ENCODE measurements at places on chromosomes 12 and 14. TPM values are rescaled to one million over a fixed set of nuclear protein-coding genes. Genes with fewer than 3 reads are reported as not detected.

Gene PRKCH
- total RNA-seq, result 18.2 TPM

Gene AKAP3
- total RNA-seq, result 8.2 TPM

Gene TGM1
- 13.8 TPM for total RNA-seq

Gene BCL11B
- total RNA-seq, result not detected

Gene TCL1B
- total RNA-seq, result not detected

Gene RPL10L
- total RNA-seq, result not detected

GRCh38 chr14:51490205-51490604, 161.5 kb upstream of the FRMD6 start:
- DNase-seq, result no peak

GRCh38 chr14:31291210-31291609, 83.6 kb upstream of the HECTD1 start:
- no peak for DNase-seq

- no peak for DNase-seq
Observed at GRCh38 chr12:113612076-113612728, 140.5 kb upstream of the LHX5 start.

DNA sequence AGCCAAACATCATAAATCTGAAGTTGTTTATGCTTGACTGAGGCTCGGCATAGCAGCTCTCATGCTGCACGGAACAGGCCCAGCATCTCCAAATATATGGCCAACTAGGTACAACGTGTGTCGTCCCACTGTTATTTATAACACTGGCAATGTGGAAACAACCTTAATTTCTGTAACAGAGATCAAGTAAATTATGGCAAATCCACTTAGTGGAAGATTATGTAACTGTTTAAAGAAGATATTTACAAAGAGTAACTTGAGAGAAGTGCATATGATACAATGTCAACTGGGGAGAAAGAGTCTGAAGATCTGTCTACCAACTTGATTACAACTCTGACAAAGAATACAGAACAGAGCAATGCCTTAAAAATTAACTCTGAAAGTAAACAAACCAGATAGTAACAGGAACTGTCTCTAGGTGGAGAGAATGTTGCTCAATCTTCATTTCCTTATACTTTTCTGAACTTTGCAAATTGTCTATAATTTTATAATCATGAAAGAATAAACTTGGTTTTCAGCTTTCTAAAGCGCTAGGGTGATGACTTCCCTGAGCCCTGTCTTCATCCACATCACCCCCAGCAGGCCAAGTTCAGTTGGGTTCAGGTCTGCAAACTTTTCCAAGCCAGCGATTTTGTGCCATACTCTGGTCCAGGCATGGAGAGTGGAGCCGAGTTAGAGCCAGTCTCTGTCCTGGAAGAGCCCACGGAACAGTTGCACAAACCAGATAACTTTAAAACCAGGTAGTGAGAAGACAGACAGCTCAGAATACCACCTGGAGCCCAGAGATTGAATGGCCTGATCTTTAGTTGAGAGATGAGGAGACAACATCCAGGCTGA, 44.3 kb upstream of the BDKRB2 start:
- no peak for DNase-seq

GRCh38 chr12:2198005-2198501, 145.3 kb downstream of the CACNA1C start:
- no peak for DNase-seq

- DNase-seq, result no peak
Observed at GRCh38 chr14:27253966-27254365, 656.1 kb upstream of the NOVA1 start.

GRCh38 chr14:22118899-22119477, 445.4 kb upstream of the OR4E1 start:
- DNase-seq, result no peak

GRCh38 chr12:4825011-4825858, 84.5 kb upstream of the KCNA1 start:
- no peak for DNase-seq

DNA sequence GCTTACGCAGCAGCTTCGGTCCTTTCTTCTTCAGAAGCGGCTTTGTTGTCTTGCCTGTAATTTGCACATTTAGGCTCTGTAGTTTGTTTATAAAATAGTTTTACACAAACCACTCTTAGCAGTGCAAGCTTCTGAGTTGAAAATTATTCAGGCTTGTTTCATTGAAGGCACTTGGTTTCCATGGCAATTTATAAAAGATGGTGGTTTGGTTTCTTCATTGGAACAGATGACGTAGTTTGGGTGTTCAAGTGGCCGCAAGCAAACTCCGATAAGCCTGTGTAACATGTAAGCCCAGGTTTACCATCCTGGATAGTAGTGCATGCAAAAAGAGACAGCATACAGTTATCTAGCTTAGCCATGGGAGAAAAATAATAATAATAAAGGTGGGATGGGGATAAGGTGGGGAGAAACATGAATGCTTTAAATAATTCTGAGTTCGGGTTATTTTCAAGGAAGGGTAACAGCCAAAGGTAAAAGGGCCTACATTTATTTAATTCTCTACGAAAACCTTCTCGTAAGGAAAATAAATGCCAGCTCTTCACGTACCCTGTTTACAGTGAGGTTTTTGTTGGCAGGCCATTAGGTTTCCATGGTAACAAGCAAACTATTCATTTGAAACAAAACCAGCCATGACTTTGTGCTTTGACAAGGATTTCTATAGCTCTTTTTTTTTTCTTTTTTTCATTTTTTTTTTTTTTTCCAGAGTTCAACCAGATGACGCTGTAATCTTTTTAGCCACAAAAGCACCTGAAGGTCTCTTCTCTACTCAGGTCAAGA, 189.6 kb upstream of the RPL10L start:
- no peak for DNase-seq

DNA sequence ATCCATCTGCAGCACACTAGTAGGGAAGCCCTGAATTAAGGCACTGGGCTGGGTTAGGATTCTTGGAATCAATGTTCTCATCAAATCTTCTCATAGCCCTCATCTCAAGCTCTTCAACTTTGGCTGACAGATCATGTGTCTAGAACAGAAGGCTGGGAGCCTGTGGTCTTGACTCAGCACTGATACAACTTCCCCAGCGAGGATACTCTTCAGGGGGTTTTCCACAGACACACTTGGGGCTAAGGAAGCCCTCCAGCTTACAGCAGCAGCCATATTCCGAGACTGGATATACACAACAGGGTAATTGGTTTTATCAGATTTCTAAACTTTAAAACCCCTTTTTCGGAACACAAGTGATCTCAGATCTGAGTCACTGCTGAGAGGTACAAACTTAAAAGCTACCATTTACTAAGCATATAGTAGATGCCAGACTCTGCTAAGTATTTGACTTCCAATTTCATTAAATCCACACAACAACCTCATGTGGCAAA, 3.5 kb downstream of the FMNL3 start:
- no peak for DNase-seq

- DNase-seq, result no peak
Observed at GRCh38 chr14:82251494-82251893, 717.8 kb upstream of the SEL1L start.

DNA sequence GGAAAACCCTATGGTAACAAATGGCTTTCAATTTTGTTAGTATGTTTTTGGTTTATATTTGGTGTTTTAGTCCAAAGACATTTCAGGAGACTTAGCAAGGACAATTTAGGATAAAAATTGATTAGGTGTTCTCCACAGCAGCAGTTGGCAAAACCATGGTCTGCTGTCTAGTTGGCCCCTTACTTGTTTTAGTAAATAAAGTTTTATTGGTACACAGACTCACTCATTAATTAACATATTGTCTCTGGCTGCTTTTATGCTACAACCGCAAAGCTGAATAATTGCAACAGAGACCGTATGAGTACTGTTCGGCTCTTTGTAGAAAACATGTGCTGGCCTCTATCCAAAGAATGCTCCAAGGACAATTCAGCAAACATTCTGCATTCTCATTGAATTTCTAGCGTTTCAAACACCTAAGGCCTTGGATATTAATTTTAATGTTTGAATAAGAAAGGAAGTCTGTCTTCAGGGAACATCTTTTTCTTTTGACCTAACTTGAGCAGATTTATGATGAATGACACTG, 77.7 kb downstream of the CCDC92 start:
- no peak for DNase-seq

Measured in body of pancreas (tissue), 4 donors.